ENCODE measurements at places on chromosomes 2 and 18.
A peak's percentile ranks its signal among the peaks of the same experiment; 100 is the strongest.

DNA sequence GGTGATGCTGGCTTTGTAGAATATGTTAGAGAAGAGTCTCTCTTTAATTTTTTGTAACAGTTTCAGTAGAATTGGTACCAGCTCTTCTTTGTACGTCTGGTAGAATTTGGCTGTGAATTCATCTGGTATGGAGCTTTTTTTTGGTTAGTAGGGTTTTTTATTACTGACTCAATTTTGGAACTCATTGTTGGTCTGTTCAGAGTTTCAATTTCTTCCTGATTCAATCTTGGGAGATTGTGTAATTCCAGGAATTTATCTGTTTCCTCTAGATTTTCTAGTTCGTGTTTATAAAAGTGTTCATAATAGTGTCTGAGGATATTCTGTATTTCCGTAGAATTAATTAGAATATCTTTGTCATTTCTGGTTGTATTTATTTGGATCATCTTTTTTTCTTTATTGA is 943.5 kb downstream of the TRIB2 start:
- no peak for DNase-seq

- DNase-seq = peak; percentile 8
These were observed 8.9 kb downstream of the HJURP start for GRCh38 chr2:233845301-233846060.

GRCh38 chr2:76679025-76679396 is 843.2 kb downstream of the LRRTM4 start:
- no peak for DNase-seq

DNA sequence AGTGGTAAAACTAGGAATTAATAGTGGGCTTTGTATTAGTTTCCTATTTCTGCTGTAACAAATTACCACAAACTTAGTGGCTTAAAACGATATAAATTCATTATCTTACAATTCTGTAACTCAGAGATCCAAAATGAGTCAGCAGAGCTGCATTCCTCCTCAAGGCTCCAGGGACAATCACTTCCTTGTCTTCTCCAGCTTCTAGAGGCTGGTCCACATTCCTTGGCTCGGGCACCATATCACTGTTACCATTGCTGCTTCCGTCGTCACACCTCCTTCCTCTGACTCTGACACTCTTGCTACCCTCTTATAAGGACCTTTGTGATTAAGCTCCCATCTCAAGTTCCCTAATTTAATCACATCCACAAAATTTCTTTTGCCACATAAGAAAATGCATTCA is 567.8 kb upstream of the KLHL29 start:
- DNase-seq = no peak

- no peak for DNase-seq
These were observed 142.2 kb downstream of the BCL11A start for GRCh38 chr2:60411295-60411694.

GRCh38 chr2:59149271-59149670 is 908.1 kb upstream of the FANCL start:
- DNase-seq = no peak

GRCh38 chr2:120465012-120465700 is 119.2 kb downstream of the INHBB start:
- DNase-seq = peak; percentile 47

DNA sequence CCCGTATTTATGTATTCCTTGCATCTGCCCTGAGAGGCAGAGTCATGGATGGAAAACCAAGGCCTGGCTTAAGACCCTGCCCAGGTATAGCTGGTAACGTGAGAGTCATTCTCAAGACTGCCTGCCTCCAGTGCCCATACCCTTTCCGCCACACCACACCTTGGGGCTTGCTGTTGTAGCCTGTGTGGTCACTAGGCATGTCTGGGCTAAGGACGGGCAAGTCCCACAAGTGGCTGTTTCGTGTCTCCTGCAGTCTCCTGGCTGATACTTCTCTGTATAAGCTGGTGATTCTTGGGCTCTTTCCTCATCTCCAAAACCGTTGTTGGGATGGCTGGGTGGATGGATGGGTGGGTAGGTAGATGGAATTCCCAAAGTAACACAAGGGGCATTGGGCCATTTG is 269.8 kb downstream of the KLHL29 start:
- DNase-seq = no peak

DNA sequence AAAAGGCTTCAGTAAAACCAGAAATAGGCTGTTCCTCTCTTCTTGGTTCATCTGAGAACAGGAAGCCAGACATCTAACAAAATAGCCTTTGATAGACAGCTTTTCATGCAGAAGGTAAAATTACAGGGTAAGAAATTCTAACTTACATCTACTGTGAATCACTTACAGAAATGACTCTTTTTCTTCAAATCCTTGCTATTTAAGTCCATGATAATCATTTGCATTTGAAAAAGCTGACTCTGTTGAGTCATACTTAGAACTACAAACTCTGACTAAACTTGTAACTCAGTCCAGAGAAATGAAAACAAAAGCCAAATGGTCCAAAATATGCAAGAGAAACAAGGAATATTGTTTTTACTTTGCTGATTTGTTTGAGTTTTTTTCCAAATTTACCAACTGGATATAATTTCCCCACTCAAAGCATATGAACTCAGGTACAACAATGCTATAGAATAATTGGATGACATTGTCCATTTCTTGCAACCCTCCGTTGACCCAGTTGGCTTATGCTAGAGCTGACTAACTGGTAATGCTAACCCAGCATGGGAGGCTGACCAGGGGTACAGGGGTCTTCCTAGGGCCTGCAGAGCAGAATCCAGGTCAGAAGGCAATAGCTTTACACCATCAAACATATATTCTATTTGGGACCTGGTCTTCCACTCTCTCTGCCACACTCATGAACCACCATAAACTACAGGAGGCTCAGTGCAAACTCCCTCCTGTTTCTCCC is 18.8 kb upstream of the MREG start:
- DNase-seq = no peak

GRCh38 chr18:44325903-44326635 is 354.6 kb upstream of the SETBP1 start:
- no peak for DNase-seq

GRCh38 chr2:240886023-240886565 is 9.9 kb downstream of the MAB21L4 start:
- peak; percentile 9 for DNase-seq

DNA sequence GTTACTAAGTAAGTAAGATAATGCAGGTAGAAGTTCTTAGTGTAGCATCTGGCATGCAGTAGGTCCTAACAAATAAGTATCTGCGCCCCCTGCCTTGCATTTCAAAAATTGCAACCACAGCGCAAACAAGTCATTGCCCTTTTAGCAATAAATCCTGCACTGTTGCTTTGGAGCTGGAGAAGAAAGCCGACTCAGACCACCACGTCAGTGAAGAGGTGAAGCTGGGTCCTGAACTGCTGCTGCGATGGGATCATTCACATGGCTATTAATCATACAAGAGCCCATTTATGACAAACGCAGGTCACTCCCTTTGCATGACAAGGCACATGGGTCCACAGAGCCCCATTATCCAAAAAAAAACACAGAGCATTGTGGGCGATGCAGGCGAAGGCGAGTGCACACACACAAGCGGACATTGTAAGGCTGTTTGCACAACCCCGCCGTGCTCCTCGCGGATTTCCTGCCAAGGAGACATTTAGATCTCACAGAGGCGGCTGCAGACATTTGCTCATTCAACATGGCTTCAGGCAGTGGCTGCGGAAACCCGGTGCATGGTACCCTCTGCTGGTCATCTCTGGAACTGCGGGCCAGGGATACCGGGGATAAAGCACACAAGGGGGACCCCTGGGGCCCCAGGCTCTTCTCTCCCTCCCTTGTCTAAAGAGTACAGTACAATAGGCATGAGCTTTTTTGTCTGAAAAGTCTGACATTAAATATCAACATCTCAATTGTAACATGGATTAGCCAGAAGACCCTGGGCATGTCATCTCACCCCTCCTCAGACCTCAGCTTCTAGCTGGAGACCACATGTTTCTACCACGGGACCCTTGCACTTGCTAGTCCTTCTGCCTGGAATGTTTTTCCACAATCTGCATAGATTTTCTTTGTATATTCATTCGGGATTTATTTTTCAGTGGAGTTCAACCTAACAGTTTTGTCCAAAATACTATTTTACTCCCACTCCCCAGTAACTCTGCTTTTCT is 56.7 kb downstream of the CYRIA start:
- peak; percentile 94 for DNase-seq

DNA sequence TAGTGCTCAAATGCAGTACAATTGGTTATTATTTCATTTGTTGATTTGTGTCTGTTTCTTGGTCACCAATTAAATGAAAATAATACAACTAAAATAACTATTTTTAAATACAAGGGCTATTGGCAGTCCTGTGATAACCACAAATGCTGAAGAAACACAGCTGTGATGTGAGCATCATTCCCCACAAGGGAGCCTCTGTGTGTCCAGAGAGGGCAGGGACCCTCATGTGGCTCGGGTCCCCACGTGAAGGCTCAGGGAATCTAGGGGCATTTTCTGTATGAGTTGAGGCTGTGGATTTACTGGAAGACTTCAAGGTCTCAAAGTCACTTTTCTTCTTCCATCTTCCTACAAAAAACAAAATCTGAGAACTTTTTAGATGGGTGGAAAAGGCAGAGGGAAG is 316.1 kb upstream of the RAB12 start:
- no peak for DNase-seq

GRCh38 chr2:150538651-150539201 is 51.3 kb upstream of the RND3 start:
- DNase-seq = no peak
